ENCODE measurements at places on chromosomes 4 and X. TPM values are rescaled to one million over a fixed set of nuclear protein-coding genes. Genes with fewer than 3 reads are reported as not detected.
A peak's percentile ranks its signal among the peaks of the same experiment; 100 is the strongest.

The FAM241A gene
- total RNA-seq = 2.1 TPM

The GRID2 gene
- total RNA-seq = 0.76 TPM

The HPGD gene
- 39.8 TPM for total RNA-seq

The USP17L30 gene
- not detected for total RNA-seq

The ARHGAP24 gene
- total RNA-seq = 31.1 TPM

The SPIN2B gene
- 4.0 TPM for total RNA-seq

The HAND2 gene
- 0.20 TPM for total RNA-seq

DNA sequence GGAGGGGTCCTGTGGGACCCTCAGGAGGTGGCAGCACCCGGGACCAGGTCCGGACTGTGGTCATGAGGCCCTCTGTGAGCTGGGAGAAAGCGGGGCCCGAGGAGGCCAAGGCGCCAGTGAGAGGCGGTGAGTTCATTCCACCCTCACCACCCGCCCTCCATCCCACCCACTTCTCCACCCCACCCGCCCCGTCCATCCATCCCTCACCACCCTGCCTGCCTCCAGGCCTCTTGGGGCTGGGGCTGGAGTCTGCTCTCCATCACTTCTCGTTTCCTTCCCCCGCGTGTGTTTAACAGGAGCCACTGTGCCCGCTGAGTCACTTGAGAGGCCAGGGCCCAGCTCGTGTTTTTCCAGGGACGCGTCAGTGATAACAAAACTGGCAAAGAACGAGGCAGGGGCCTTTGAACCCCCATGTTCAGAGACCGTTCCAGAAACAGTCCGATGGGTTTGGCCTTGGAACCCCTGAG, 6.2 kb downstream of the SH3TC1 start:
- DNase-seq = no peak

GRCh38 chr4:663438-664428, 10.3 kb downstream of the ATP5ME start:
- peak; percentile 94 for DNase-seq

- DNase-seq = peak; percentile 36
Measured at GRCh38 chrX:102712981-102713625, 855 bp downstream of the GPRASP2 start.

- no peak for DNase-seq
Measured at GRCh38 chr4:99382745-99383360, 30.3 kb upstream of the ADH1C start.

GRCh38 chrX:19658030-19658429, 142.7 kb upstream of the MAP3K15 start:
- DNase-seq = no peak

DNA sequence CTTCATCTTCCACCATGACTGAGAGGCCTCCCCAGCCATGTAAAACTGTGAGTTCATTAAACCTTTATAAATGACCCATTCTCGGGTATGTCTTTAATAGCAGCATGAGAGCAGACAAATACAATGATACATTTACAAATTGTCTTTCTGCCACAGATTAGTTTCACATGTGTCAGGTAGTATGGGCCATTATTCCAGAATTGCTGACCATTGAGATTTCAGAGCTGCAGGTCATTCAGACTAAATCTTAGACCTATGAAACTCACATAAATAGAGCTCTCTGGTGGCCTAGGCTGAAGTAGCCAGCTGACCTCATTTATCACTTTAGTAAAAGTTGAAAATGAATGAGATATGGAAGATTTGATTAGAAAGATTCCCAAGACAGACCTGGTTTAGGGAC, 105.8 kb downstream of the FIP1L1 start:
- DNase-seq = no peak

DNA sequence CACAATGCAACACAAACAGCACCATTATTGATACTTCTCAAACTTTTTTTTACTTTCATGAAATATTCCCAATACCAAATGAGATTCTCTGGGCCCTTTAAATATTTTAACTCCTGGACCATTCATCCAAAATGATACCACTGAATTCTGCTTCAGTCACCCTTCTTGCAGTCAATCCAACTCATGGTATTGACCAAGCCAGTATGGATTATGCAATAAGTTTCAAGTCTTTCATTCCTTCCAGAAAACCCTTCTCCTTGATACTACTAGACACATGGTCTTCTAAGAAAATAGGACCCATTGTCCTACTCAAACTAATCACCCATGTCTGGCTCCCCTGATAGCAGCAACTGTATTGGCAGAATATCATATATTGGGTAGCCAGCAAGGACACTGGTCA, 23.0 kb downstream of the ZNF721 start:
- no peak for DNase-seq

DNA sequence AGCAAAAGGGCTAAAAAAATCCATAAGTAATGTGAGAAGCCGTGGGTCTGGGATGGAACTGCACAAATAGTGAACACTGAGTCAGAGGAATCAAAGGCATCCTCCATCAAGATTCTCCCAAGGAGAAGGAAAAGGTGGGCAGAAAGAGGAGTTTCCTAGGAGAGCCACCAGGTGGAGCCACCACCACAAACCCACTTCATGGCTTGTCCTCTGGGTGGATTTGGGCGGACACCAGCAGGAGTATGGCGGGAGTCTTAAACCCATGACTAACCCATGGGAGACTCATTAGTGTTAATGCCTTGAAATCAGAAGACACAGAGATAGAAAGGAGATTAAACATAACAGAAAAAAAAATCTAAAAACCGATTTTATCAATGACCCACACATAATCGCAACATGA, 147.7 kb downstream of the SH3KBP1 start:
- DNase-seq = peak; percentile 60

DNA sequence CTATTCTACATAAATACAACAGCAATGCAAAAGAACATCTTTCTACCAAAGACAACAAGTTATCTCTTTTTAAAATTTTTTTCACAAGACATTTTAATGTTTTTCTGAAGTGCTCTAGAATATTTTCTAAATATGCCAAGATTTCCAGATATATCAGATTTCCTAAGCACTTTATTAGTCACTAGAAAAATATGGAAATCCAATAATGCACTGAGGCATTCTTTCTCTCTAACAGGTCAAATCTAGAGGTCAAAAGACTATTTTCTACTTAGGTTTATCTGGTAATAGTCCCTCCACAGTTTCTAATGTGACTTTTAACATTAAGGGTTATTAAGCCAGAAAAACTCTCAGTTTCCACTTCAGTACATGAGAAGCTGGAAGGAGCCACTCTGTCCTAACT, 1041.2 kb upstream of the INTU start:
- DNase-seq = no peak

GRCh38 chr4:123127218-123127617, 204.8 kb upstream of the NUDT6 start:
- DNase-seq = no peak

DNA sequence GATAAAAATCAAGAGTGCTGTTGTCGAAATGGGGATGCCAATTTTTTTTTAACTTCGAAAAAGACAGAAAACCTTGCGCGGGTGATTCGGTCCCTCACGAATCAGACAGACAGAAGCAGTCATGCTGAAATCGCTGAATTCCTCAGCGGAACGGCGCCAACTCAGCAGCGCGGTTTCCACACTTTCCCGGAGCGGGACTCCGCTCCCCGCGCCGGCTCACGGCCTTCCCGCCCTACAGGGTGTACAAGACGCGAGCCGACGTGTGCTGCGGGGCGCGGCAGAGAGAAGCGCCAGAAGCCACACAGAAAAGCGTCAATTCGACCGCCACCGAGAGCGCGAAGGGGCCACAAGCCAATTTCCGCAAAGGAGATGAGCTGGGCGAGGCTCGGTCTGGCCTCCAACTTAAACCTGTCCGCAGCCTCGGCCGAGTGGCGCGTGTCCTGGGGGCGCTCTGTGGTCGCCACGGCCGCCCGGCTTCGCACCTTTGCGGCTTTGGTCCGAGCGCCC, 1.3 kb downstream of the NEXMIF start:
- DNase-seq = peak; percentile 80

DNA sequence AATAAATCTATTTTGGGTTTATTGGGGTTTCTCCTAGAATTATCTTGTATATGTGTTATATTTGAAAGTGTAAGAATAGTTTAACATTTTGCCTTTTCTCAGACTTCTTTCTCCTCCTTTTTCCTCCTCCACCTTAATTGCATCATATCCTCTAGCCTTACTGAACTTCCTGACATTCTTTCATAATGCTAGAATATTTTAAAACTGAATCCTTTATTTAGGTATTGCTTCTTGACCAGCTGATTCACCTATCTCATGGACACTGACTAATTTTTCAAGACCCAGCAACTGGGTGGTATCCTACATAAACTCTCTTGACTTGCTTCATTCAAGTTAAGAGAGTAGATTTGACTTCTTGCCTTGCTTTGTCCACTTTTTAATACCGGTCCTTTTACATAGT, 1508.9 kb downstream of the STIM2 start:
- DNase-seq = no peak

- no peak for DNase-seq
Measured at GRCh38 chr4:126109836-126110235, 795.1 kb downstream of the FAT4 start.

- no peak for DNase-seq
Measured at GRCh38 chr4:41359836-41360213, 103.1 kb downstream of the UCHL1 start.

GRCh38 chrX:33194876-33195433, 16.4 kb downstream of the DMD start:
- DNase-seq = no peak

GRCh38 chrX:68273887-68274286, 159.4 kb downstream of the OPHN1 start:
- no peak for DNase-seq

DNA sequence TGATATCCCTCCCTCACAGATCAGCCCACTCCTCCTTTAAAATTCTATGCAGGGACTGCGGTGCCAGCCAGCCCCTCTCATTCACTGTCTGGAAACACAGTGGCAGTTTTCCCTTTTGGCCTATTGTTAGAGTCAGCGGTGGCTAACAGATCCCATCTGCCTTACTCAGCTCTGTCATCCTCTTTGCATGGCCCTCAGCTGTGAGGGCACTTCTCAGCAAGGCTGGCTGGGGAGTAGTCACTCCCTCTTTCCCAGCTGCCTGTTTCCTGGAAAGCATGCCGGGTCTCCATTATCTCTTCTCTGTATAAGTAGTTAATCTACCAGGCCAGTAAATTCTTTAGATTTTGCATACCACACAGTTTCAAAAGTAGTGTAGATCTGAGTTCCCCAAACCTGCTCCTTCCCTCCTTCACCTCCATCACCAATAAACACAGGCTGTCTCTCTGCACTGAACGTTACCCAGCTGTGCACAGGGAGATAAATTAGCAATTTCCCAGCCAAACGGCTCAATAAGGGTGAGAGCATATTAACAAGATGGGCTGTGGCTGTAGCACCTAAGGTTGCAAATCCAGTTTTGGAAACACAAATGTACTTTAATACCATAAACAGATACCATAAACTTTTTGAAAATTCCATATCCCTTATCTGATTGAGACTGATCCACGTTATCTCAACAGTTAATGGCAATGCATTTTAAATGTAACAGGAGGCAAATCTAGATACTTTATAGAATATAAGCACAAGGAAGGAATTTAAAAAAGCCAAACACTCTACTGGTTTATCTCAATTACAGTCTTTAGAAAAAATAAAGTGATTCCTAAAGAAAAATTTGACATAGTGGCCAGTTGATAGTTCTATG, 229.3 kb downstream of the ANKRD50 start:
- DNase-seq = no peak

- peak; percentile 43 for DNase-seq
Measured at GRCh38 chr4:10033191-10033881, 12.0 kb upstream of the SLC2A9 start.

DNA sequence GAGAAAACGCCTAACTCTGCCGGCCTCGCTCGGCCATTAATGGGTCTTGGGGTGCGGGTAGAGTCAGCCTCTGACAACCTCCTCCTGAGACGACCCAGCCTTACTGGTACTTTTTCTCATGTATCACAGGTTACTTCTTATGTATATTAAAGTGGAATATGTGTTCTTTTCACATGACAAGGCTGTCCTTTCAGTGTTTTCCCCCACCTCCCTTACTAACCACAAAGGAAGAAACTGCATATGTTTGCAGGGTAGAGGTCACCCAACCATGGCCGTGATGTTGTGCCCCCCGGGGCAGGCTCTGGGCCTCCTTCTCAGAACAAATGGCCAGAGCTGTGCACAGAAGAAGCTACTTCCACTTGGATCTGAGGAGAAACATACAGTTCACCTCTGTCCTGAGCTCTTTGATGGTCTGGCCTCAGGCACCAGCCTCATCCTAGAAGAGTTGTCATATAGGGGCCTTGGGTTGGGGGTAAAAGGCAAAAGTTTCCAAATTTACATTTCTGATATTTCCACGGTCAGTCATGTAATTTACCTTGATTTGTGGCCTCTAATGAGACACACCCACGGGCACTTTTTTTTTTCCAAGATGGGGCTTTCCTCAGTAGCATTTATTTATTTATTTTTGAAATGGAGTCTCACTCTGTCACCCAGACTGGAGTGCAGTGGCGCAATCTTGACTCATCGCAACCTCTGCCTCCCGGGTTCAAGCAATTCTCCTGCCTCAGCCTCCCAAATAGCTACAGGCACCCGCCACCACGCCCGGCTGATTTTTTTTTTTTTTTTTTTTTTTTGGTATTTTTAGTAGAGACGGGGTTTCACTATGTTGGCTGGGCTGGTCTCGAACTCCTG, 1.9 kb downstream of the SOWAHD start:
- DNase-seq = no peak

DNA sequence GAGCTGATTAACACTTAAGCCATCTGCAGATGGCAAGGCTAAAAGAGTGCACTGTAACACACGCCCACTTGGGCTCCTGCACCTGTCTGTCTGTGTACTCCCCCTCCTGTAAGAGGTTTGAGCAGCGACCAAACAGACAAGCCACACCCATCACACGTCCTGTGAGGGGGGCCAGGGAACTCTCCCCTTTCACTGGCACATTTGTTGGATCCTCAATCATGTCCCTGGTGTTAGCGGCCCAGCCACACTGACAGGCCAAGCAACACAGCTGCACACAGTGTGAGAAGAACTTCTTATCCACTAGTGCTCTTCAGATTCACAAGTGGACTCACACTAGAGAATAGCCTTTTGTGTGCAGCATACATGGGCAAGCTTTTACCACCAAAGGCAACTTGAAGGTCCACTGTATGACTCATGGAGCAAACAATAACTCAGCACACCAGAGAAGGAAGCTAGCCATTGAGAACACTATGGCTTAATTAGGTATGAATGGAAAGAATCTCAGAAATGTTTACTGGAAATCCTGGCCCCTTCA, 29.1 kb upstream of the UTP14A start:
- no peak for DNase-seq

- no peak for DNase-seq
Measured at GRCh38 chrX:19708683-19709082, 178.7 kb downstream of the SH3KBP1 start.

GRCh38 chrX:32155044-32155638, 1056.2 kb downstream of the DMD start:
- DNase-seq = no peak

DNA sequence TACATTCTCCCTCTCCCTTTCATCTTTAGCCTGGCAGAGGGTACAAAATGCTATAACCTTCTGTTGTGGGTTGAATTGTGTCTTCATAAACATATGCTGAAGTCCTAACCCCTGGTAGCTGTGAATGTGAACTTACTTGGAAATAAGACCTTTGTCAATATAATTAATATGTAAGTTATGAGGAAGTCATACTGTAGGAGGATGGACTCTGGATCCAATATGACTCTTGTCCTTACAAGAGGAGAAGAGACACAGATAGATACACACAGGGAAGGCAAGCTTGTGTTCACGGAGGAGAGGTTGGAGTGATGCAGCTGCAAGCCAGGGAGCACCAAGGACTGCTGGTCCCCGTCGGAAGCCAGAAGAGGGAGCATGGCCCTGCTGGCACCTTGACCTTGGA, 94.7 kb downstream of the SLC2A9 start:
- DNase-seq = no peak
